ENCODE measurements at places on chromosomes 2 and 18. TPM values are rescaled to one million over a fixed set of nuclear protein-coding genes. Genes with fewer than 3 reads are reported as not detected.

RFX8 gene
- total RNA-seq = not detected

SFXN5 gene
- 12.3 TPM for total RNA-seq

CRYGD gene
- not detected for total RNA-seq

OTOS gene
- not detected for total RNA-seq

GKN2 gene
- total RNA-seq = 1.9 TPM

GPAT2 gene
- not detected for total RNA-seq

RAB17 gene
- total RNA-seq = 0.29 TPM

TMEFF2 gene
- 0.40 TPM for total RNA-seq

BUB1 gene
- total RNA-seq = 49.0 TPM

BBS5 gene
- 5.4 TPM for total RNA-seq

NLRC4 gene
- total RNA-seq = 0.11 TPM

RPRM gene
- total RNA-seq = not detected

BMP10 gene
- not detected for total RNA-seq

UGT1A10 gene
- total RNA-seq = not detected

POTEJ gene
- not detected for total RNA-seq

FTCDNL1 gene
- 3.1 TPM for total RNA-seq

MTERF4 gene
- total RNA-seq = 23.1 TPM

HSPD1 gene
- 545 TPM for total RNA-seq

TEX44 gene
- total RNA-seq = not detected

CFAP221 gene
- total RNA-seq = 0.38 TPM

DNER gene
- 10.4 TPM for total RNA-seq

EFR3B gene
- 9.2 TPM for total RNA-seq

SRSF7 gene
- 324 TPM for total RNA-seq

ARHGAP15 gene
- not detected for total RNA-seq

RAB10 gene
- 258 TPM for total RNA-seq

SDC1 gene
- total RNA-seq = 194 TPM

ICOS gene
- total RNA-seq = not detected

Measured in A549 treated with Hydrocortisone at 1 μM for 4 hours (cell line).